NCI-H1105 treated with DMSO at 0.1 percent for 48 hours (cell line): ENCODE measurements at places on chromosomes 2 and 18.

- no peak for DNase-seq
Observed at GRCh38 chr2:65456886-65457285, 24.5 kb upstream of the SPRED2 start.

- no peak for DNase-seq
Observed at GRCh38 chr2:221731432-221732145, 159.5 kb upstream of the EPHA4 start.

DNA sequence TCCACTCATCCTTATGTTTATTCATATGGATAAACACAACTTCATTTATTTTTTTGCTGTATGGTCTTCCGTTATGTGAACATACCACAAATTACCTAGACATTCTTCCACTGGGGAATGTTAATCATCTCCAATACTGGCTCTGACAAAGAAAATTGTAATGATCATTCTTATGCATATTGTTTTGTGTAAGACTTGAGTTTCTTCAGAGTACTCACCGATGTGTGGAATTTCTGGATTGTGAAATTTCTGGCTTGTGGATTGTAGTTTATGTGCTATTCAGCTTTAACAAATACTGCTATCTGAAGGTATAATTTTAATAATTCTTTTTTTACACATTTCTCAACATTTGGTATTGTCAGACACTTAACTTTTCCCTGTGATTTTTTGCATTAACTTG lies 212.2 kb upstream of the THUMPD2 start:
- DNase-seq: no peak

- DNase-seq: no peak
Observed at GRCh38 chr2:120760446-120761135, 24.9 kb downstream of the GLI2 start.

- DNase-seq: no peak
Observed at GRCh38 chr2:160433466-160434140, 60.0 kb downstream of the RBMS1 start.

- no peak for DNase-seq
Observed at GRCh38 chr2:206641226-206641625, 1.1 kb upstream of the FAM237A start.

DNA sequence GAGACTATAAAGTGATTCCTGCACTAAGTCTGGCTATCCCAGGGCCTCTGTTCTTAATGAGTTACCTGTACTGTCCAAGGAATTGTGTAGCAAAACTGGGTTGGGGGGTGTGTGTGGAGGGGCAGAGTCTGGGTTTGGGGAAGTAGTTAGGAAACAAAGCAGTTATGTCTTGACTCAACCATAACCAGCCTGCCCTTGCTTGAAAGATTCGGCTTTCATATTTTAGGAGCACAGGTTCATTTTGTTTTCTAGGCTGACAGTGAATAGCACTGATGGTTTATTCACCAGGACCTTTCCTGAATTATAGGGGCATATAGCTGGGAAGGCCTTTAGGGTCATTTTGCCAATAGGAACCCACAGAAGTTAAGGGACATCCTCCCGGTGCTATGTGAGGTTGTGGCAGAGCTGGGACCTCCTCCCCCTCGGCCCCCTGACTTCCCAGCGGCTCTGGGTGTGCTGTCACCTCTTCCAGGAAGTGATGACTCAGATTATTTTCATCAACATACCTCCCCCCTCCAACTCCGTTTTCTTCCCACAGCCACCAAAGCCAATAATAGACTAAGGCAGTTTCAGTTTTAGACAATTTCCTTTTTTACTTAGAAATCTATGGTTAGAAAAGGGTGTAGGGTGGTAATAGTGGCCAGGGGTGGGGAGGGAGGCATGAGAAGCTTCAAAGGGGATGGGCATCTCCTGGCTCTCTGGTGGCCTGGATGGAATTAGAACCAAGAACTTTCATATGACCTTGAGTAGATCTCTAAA lies 44.8 kb downstream of the SETBP1 start:
- DNase-seq: no peak

DNA sequence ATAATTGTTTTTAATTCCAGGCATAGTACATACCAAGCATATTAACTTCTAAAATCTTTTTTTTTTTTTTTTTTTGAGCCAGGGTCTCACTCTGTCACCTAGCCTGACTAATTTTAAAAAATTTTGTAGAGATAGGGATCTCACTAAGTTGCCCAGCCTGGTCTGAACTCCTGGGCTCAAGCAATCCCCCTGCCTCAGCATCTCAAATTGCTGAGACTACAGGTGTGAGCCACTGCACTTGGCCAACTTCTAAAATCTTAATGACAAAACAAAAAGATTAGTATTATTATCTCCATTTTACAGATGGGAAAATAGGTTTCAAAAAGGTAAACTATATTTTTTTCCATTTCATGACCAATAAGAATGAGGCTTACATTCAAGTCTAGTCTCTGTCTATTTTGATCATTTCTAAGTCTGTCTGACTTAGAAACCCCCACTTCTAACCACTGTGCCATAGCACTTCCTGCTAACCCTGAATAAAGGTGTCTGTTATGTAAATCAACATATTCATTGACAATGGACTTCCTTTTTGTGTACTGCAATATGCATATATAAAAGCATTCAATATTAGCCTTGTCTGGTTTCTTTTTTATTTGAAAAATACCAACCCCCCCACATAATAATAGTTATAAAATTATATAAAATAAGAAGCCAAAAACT lies 28.7 kb upstream of the ZEB2 start:
- DNase-seq: no peak

DNA sequence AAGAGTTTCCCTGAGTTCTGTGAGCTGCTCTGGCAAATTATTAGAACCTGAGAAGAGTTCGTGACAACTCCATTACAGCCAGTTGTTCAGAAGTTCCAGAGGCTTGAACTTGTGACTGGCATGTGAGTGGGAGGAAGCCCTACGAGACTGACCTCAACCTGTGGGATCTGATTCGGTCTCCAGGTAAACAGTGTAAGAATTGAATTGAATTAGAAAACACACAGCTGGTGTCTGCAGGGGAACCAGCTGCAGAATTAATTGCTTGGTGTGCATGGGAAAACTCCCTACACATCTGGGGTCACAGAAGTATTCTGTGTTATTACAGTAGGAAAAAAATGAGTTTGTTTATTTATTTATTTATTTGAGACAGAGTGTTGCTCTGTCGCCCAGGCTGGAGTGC lies 14.0 kb upstream of the ITSN2 start:
- DNase-seq: no peak

GRCh38 chr2:167388497-167388896 lies 500.2 kb downstream of the XIRP2 start:
- DNase-seq: no peak

GRCh38 chr18:7090771-7091170 lies 26.8 kb downstream of the LAMA1 start:
- DNase-seq: no peak

DNA sequence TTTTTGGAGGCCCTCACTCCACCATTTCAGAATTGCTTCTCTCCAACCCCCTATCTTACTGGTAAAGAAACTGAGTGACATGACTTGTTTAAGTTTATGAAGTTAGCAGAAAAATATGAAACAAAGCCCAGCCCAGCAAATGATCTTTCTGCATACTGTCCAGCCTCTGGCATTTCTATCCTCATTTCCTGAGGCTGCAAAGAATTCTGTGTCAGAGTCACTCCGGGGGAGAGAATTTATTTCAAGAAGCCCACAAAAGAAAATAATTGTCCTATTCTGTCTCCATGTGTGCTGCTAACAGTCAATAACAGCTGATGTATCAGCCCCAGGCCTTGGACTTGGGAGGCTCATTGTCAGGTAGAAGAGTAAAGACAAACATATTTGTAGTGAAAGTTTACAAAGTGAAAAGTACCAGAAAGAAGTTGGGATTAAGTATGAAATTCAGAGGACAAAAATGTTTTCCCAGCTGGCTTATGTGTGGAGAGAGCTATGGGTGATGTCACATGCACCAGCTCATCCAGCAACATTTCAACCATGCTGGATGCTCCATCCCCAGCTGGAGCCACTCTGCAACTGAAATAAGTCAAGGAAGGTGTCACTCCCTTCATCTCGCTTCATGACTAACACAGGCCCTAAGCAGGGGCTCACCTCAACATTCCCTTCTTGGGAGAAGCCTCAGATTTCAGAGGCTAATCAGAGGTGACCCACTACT lies 42.3 kb downstream of the TRABD2A start:
- DNase-seq: no peak

DNA sequence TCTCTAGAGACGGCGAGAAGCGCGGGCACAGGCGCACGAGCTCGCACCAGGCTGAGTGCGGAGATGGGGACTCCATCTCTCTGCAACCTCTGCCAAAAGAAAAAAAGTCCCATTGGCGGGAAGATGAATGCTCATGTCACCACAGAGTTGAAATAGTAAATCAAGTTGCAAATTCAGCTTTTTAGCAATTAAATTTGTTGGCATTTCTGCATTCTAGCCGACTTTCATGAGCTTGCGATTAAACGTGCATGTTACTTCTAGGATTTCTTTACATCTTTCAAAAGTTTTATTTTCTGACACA lies 588 bp downstream of the CHAC2 start:
- peak; percentile 49 for DNase-seq

DNA sequence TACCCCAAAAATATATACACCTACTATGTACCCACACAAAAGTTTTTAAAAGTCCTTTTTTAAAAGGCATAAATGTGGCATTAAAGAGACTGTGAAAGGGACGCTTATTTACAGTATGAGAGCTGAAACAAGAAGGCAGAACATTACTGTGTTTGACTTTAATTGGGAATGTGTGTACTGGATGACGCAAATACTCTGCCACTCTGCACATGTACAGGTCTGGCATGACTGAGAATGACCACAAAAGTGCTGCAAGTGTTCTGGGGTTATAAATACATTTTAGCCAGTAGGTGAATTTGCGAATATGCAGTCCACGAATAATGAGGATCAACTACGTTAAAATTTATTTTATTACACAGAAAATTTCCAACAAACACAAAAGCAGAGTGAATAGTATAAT lies 11.4 kb downstream of the DARS1 start:
- no peak for DNase-seq
